DMS53 (cell line): ENCODE measurements at places on chromosomes 2 and 18.

DNA sequence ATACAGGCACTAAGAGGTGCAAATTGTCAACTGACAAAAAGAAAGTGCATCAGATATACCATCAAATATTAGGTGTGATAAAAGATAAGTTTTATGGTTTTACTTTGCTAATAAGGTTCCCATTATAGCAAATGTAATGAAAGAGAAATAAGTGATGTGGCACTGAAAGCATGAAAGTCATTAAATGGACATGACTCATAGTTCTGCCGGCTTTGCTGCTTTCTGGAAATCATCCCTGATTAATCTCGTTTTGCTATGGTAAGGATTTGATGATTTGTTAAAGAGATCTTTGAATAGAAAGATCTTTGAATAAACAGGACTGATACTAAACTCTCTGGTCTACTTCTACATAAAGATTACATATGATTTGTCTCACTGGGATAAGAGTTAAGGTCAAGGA, 72.7 kb downstream of the CLIP4 start:
- no peak for DNase-seq

GRCh38 chr2:68632021-68632420, 11.4 kb upstream of the PROKR1 start:
- DNase-seq: no peak

DNA sequence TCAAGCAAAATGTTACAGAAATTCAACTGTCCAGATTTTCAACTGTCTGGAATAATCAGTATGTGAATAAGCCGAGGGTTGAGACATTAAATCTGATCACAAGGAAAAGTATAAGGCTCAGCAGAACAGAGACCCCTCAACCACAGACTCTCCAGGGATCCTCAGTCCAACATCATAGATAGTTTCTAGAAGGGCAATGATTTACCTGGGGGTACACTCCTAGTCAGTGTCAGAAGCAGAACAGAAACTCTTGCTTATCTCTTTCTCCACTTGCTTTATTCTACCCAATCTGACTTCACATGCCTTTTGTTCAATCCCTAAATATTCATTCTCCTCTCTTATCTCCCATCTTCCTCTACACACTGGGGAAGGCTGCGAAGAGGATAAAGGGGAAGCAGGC, 36.4 kb downstream of the ICOS start:
- no peak for DNase-seq

DNA sequence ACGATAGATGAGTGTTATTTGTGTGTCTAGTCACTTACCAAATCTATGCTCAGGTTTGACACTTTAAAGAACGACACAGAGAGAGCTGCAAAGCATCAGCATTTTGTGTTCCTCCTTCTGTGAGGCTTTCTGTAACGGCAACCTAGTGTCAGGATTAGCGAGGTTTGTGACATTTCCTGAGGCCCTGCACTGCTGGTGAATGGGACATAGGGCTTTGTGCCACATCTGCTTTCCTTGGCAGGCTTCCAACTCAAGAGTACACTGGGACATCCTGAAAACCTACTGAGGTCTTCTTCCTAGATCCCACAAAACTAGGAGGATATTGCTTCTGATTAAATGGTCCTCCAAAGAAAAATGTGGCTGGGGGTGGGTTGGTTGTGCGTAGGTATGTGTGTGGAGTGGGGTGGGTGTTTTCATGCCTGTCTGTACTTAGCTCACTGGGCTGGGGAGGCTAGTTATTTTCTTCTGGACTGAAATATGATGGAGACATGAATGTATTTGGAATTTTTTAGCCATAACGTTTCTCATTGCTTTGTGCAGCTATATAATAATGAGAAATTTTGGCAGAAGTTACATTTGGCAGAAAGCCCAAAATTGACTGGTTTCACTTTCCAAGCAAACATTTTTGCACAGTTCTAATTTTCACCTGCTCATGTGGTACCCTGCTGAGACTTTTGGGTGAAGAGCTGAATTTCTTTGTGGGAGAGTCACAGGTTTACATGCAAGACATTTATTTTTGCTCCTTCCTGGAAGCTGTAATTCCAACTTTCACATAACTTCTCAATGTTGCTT, 308.4 kb downstream of the XIRP2 start:
- peak; percentile 88 for DNase-seq
